Upper lobe of right lung (tissue), 1 donor: ENCODE measurements at places on chromosomes 13 and 19. TPM values are rescaled to one million over a fixed set of nuclear protein-coding genes. Genes with fewer than 3 reads are reported as not detected.

ZNF787 gene
- 40.7 TPM for total RNA-seq

MEIOSIN gene
- not detected for total RNA-seq

DCT gene
- not detected for total RNA-seq

CABP5 gene
- not detected for total RNA-seq

ZNF729 gene
- not detected for total RNA-seq
